ENCODE measurements at places on chromosomes 16 and 17.
A peak's percentile ranks its signal among the peaks of the same experiment; 100 is the strongest.

DNA sequence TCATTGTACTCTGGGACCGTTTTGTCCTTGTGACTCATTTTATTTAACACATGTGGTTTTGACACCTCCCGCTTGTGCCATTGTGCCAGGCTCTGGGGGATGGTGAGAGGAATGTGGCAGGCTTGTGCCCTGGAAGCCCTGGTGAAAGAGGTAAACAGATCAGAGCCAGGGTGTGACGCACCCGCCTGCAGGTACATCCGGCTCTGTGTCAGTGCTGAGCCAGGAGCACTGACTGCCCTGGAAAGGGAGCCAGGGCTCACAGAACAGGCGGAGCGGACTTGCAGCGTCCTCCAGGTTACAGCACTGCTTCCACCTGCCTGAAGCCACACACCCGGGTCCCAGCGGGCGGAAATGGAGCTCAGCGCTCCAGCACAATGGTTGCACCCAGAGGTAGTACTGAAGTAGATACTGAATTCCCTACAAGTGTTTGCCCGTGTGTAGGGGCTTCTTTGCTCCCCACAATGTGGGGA is 30.6 kb downstream of the CDRT15 start:
- no peak for DNase-seq

DNA sequence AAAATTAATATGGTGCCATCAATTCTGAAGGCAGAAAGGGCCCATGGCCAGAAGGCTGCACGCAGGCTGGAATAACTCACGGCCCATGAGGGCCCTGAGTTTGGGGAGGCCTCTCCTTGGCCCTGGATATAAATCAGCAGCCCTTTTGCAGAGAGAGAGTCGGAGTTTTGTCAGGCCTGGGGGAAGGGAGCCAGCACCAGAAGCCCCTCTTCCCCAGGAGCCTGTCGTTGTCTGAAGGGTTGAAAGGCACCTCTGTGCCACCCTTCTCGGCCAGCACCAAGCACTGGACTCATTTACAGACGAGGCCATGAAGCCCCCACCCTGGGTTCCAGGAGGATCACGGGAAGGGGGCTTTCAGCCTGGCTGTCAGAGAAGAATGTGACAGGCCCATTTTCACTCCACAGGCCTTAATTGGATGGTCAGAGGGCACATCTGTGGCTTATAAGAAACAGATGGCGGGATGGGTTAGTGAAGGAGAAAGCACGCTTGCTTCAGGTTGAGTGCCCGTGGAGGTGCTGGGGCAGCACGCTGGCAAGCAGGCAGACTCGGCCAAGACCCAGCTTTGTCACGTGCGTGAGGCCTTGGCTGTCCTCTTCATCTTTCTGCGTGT is 140.6 kb downstream of the CLEC16A start:
- DNase-seq = no peak

DNA sequence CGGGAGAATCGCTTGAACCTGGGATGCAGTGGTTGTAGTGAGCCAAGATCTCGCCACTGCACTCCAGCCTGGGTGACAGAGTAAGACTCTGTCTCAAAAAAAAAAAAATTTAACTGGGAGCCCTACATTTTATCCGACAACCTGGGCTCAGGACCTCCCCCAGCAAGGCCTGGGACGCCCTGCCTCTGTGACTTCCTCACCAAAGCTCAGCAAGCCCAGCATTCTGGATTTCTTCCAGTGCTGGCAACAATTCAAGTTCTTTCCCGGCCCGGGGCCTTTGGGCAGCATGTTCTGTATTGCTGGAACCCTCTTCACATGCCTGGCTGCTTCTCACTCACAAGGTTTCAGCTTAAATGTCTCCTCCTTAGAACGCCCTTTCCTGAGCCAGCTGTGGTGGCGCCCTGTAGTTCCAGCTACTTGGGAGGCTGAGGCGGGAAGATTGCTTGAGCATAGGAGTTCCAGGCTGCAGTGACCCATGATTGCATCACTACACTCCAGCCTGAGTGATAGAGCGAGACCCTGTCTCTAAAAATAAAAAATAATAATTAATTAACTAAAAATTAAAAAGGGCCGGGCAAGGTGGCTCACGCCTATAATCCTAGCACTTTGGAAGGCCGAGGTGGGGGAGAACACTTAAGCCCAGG is 15.9 kb upstream of the MEIOB start:
- DNase-seq = no peak

DNA sequence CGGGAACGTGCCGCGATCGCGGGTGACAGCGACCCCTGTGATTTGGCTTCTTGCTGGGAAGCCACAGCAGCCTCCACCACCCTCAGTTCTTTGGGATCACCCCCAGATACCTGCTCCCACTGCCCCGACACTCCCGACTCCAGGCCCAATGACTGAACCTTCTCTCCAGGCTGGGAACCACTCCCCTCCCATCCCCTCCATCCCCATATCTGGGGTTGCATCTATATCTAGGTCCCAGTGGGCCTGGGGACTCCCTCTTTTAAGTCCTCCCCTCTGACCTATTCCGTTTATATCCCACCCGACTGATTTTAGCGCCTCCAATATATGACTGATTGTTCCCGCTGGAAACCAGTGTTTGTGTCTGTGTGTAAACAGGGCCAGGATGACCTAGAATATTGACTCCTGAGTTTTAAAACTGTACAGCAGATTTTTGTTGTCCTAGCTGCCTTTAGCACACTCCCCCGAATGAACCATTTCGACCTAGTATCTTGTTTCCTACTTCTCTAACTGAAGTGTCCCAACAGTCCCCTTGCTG is 667 bp downstream of the PSMD3 start:
- DNase-seq = peak; percentile 62

DNA sequence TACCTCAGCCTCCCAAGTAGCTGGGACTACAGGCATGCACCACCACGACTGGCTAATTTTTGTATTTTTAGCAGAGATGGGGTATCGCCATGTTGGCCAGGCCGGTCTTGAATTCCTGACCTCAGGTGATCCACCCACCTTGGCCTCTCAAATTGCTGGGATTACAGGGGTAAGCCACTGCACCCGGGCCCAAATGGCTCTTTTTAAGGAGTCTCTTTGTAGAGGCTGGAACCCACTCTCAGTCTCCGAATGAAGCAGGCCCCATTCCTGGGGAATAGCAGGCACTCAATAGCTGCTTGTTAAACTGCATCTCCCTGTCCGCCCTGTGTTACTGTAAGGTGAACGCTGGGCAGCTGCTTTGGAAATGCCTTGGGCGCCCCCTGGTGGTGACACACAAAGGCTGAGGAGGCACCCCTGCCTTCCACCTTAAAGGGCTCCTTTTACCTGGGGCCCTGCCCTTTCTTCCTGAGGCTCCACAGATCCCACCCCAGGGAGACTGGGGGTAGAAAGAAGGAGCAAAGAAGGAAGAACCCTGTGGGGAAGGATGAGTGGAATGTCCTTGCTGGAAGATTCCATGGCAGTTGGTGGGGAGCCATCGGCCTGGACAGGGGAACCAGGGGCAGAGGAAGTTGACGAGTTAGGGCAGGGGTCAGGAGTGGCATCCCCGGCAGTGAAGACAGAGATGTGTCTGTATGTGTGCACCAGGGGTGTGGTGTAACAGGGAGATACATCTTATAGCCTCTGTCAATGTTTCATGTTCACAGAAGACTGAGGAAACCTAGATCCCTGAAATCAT is 6.1 kb upstream of the SP2 start:
- DNase-seq = peak; percentile 88

DNA sequence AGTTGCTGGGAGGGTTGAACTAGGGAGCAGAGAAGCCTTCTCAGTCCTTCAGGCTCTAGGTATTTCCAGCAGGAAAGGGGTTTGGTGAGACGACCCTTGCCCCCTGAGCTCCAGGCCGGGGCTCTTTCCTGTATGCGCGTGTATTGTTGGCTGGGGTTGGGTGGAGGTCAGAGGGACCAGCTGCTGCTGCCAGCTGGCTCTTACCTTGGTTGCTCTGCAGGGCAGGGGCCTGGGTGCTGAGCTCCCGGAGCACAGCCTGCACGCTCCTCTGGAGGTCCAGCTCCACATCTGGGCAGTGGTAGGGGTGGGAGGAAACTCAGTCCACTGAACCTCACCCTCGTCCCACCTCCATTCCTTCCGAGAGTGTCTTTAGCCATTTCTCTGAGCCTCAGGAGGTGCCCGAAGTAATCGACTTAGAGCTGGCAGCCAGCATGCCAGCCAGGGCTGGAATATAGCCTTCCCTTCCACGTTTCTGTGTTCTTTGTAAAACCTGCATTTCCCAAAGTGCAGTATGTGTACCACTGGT is 28.0 kb downstream of the PIK3R6 start:
- DNase-seq = no peak

DNA sequence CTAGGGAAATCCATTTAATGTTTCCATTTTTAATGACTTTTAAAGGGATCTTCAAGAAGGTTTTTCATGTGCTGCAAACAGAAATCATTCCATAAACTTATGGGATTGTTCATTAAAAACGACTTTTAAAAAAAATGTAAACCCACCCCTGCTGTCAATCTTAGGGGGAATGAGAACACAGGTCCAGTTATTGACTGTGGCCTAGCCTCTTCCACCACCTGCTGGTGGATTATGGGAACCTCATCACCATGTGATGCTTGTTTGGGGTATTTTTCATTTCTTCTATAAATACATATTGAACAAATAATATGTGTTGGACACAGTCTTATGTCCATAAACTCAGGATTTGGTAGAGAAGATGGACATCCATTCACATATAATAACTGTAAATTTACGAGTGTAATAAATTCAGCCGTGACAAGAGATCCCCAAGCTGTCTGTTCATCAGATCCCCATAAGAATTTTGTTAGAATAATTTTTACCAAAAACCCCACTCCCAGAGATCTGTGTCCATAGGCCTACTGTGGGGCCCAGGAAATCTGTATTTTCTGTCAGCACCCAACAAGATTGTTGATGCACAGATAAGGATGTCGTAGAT is 42.0 kb upstream of the TMC5 start:
- peak; percentile 19 for DNase-seq

- no peak for DNase-seq
These were observed 684 bp upstream of the NUDT16L1 start for GRCh38 chr16:4692460-4693295.

- DNase-seq = no peak
These were observed 143.2 kb upstream of the ASIC2 start for GRCh38 chr17:33436321-33436720.

GRCh38 chr16:17384471-17384870 is 86.3 kb downstream of the XYLT1 start:
- no peak for DNase-seq

GRCh38 chr17:7191571-7192270 is 12.6 kb upstream of the ASGR1 start:
- DNase-seq = no peak

- DNase-seq = no peak
These were observed 916 bp downstream of the HEATR3 start for GRCh38 chr16:50066482-50067289.

DNA sequence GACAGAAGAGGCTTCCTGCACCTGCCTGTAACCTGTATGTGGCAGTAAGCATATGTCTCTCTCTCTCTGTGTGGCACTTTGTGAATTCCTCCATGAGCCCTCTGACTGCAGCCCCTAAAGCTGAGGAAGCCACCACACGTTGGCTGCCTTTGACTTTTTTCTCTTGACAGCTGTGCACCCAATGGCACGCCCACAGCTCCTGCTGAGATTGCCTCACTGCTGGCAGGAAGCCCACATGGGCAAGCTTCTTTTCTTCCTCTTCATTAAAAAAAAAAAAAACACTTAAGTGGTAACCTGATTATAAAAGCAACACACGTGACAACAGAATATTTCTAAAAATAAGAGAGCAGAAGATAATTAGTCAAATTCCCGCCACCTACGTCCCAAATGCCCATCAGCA is 34.0 kb upstream of the PIRT start:
- DNase-seq = no peak

DNA sequence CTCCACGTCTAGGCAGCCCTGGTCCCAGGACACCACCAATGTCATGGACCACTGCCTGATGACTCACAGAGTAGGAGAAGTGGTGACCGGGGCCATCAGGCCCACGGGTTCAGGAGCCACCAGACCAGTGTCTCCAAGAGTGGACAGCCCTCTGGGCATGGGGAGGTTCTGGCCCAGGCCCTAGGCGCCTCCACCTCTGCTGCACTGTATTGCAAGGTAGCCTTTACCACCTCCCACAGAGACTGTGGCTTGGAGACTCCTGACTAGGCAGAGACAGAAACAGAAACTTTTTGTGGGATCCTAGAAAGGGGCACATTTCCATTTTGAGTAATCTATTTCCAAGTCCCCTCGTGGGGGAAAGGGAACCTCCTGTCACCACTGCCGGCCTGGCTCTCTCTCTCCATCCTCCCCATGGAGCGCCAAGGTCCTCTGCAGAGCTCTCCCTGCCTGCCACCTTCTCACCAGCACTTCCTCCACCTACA is 2.9 kb downstream of the CDIP1 start:
- DNase-seq = no peak

DNA sequence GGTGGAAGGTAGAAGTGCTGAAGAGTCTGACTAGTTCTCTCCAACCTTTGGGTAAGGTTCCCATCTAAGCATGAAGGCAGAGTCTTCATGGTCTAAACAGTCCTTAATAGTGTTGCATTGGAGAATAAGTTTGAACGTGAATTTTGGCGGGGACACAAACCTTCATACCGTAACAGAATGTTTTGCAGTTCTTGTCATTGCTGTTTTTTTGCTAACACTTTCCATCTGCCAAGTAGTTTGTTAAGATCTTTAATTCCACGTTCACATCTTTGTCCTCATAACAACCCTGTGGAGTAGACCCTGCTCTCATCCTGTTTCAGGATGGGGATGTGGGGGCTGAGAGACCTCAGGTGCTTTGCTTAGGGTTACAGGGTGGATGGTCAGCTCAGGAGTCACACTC is 936.9 kb upstream of the EEF2KMT start:
- DNase-seq = no peak

DNA sequence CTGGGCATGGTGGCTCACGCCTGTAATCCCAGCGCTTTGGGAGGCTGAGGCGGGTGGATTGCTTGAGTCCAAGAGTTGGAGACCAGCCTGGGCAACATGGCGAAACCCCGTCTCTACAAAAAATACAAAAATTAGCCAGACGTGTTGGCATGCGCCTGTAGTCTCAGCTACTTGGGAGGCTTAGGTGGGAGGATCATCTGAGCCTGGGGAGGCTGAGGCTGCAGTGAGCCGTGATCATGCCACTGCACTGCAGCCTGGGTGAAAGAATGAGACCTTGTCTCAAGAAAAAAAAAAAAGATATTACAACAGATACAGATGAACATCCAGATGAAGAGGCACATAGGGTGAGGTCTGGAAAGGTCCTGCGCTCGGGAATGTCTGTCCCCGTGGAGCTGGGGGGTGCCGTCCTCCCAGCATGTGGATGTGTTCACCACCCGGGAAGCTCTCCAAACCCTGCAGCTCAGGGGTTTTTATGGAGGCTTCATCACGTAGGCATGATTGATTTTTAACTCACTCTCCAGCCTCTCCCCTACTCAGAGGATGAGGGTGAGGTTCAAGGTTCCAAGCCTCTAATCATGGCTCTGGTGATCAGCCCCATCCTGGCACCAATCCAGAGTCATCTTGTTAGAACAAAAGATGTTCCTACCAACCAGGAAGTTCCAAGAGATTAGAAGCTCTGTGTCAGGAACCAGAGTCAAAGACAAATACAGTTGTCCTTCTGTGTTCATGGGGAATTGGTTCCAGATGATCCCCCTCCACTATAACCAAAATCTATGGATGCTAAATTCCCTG is 85.0 kb upstream of the DNAJA2 start:
- DNase-seq = no peak

GRCh38 chr17:27295945-27296344 is 2.0 kb downstream of the WSB1 start:
- DNase-seq = no peak

GRCh38 chr16:59173408-59173831 is 439.3 kb upstream of the GOT2 start:
- no peak for DNase-seq

- no peak for DNase-seq
These were observed at the start of gene PDE6G for GRCh38 chr17:81656118-81656743. Gene PDE6G (minus strand): TSS chr17:81656542. CDS start chr17:81653305, 3,237 bp downstream.
